Epithelial cell of umbilical artery (primary cell): ENCODE measurements at places on chromosomes 7 and 10. TPM values are rescaled to one million over a fixed set of nuclear protein-coding genes. Genes with fewer than 3 reads are reported as not detected.

CTAGE8 gene
- 0.15 and 0.65 TPM in 2 replicates for total RNA-seq

EFCAB10 gene
- total RNA-seq = 0.32 TPM in 1 of 2 replicates, not detected in the other

FBXL13 gene
- total RNA-seq = 3.2 and 4.4 TPM in 2 replicates

TAS2R5 gene
- total RNA-seq = 0.32 and 2.3 TPM in 2 replicates

ZNF503 gene
- total RNA-seq = 0.65 and 1.4 TPM in 2 replicates

MEST gene
- 59.8 and 81.6 TPM in 2 replicates for total RNA-seq

INMT gene
- total RNA-seq = 0.15 TPM in 1 of 2 replicates, not detected in the other
